ENCODE measurements at places on chromosomes 1 and 21. TPM values are rescaled to one million over a fixed set of nuclear protein-coding genes. Genes with fewer than 3 reads are reported as not detected.

- no peaks in the 10 kb centered on the region for H3K27me3 ChIP-seq
- H3K4me1 ChIP-seq: no peaks in the 10 kb centered on the region
- no peak overlapping the region for H3K4me3 ChIP-seq
- no peak overlapping the region for H3K27ac ChIP-seq
Measured at GRCh38 chr1:54510715-54511270, 37.2 kb upstream of the ACOT11 start.

DNA sequence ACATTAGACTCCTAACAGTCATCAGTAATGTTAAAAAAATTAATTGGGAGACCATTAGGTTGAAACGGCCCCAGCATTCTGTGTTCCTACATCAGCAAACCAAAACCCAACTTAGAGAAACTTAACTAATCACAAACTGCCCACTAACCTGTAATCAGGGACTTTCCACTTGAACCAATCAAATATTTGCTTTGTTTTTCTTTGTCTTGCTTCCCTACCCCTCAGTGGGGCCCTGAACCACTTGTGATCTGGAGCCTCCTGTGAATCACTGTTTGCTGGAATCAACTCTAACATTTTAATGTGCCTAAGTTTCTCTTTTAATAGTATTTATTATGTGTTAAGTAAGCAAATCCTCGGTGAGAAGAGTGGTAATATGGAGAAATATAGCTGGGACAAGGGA, 64.0 kb downstream of the ABCA4 start:
- H3K27ac ChIP-seq: no peak overlapping the region
- H3K4me3 ChIP-seq: no peak overlapping the region
- no peaks in the 10 kb centered on the region for H3K36me3 ChIP-seq
- DNase-seq: no peak
- no peaks in the 10 kb centered on the region for H3K27me3 ChIP-seq
- no peaks in the 10 kb centered on the region for H3K4me1 ChIP-seq

- no peaks in the 10 kb centered on the region for H3K36me3 ChIP-seq
- no peak for DNase-seq
- H3K27ac ChIP-seq: no peak overlapping the region
- no peaks in the 10 kb centered on the region for H3K4me1 ChIP-seq
- H3K27me3 ChIP-seq: no peaks in the 10 kb centered on the region
- H3K4me3 ChIP-seq: no peak overlapping the region
Measured at GRCh38 chr21:16797966-16798365, 714.9 kb upstream of the CXADR start.

DNA sequence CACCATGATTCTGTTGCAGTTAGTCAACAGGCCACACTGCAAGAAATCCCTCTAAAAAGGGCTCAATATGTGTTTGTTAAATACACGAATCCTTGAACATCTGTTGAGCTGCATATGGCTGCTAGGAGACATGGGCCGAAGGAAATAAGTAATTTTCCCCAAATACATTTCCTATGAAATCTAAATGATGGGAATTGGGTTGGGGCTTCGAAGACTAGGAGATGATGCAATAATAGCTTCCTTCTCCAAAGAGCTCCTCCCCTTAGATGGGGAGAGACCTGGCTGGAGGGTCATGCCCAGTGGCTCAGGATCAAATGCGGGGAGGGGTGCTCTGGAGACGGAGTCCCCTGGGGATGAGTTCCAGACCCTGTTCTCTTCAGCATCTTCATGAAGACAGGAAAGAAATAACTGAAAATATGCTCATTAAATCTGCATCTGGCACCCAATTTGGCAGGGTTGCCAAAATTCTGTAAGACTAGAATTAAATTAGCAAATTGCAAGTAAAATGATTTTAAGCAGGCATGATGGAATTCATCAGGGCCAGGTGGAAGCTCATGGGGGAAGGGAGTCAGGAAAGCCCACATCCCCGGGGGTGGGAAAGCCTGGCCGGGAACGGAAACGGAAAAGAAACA, 165.0 kb upstream of the EDN2 start:
- H3K27ac ChIP-seq: no peak overlapping the region
- peaks cover 7% of the 10 kb centered on the region for H3K4me1 ChIP-seq
- H3K4me3 ChIP-seq: no peak overlapping the region
- no peaks in the 10 kb centered on the region for H3K27me3 ChIP-seq
- no peaks in the 10 kb centered on the region for H3K36me3 ChIP-seq

DNA sequence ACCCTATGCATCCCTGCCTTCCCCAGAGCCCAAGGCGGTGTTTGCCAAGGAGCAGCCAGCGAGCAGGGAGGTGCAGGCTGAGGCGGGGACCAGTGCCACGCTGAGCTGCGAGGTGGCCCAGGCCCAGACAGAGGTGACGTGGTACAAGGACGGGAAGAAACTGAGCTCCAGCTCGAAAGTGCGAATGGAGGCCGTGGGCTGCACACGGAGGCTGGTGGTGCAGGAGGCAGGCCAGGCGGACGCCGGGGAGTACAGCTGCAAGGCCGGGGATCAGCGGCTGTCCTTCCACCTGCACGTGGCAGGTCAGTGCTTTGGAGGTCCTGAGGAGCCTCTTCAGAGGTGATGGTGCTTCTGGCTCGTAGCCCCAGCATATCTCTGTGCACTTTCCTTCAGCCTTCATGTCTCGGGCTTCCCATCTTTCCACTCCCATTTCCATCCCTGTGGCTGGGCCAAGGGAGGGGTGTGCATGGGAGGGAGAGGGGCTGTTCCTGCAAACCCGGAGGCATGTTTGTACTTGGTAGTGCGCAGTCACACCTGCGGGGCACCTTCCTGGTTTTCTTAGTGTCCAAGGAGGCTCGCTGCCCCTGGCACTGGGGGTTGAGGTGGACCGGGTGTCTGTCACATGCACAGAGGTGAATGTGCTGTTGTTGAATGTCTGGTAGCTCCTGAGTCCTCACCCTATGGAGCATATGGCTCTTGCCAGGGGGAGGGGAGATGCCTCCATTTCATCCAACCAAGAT, 56.4 kb downstream of the OBSCN start:
- H3K36me3 ChIP-seq: no peaks in the 10 kb centered on the region
- no peak for DNase-seq
- no peaks in the 10 kb centered on the region for H3K4me1 ChIP-seq
- no peaks in the 10 kb centered on the region for H3K27me3 ChIP-seq

GRCh38 chr1:63533931-63534330, 10.6 kb downstream of the EFCAB7 start:
- DNase-seq: no peak
- no peak overlapping the region for H3K4me3 ChIP-seq
- H3K4me1 ChIP-seq: no peaks in the 10 kb centered on the region
- no peaks in the 10 kb centered on the region for H3K27me3 ChIP-seq

DNA sequence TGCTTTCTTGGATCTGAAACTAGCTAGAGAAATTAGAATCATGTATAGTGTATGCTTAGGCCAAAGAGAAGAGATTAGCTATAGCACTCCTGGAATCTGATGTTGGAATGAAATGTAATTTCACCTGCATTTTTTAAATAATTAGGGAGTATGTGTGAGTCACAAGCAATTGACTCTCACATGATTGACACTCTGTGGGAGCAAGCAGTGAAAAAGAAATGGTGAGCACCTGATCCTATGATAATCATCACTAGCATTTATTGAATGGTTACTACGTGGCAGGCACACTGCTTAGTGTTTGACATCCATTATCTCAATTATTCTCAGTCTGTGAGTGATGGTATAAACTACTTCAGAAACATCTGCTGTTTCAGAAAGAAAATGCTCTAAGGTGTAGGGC, 176.6 kb downstream of the NRIP1 start:
- DNase-seq: no peak
- no peaks in the 10 kb centered on the region for H3K27me3 ChIP-seq
- no peak overlapping the region for H3K4me3 ChIP-seq
- H3K36me3 ChIP-seq: no peaks in the 10 kb centered on the region
- no peak overlapping the region for H3K27ac ChIP-seq

DNA sequence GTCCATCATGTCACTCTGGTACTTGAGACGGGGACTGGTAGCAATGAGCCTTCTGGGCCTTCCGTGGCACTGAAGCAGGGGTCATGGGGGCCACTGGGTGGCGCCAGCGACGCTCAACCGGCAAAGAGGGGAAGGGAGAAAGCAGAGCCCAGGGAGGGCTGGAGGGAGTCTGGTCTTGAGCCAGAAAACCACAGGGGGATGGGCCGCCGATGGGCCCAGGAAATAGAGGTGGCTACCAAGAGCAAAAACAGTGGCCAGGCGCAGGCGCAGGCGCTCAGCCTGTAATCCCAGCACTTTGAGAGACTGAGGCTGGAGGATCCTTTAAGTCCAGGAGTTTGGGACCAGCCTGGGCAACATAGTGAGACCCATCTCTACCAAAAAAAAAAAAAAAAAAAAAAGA, 21.8 kb downstream of the EXOC8 start:
- H3K4me3 ChIP-seq: no peak overlapping the region
- H3K27ac ChIP-seq: no peak overlapping the region
- DNase-seq: no peak
- H3K27me3 ChIP-seq: no peaks in the 10 kb centered on the region
- H3K4me1 ChIP-seq: no peaks in the 10 kb centered on the region

DNA sequence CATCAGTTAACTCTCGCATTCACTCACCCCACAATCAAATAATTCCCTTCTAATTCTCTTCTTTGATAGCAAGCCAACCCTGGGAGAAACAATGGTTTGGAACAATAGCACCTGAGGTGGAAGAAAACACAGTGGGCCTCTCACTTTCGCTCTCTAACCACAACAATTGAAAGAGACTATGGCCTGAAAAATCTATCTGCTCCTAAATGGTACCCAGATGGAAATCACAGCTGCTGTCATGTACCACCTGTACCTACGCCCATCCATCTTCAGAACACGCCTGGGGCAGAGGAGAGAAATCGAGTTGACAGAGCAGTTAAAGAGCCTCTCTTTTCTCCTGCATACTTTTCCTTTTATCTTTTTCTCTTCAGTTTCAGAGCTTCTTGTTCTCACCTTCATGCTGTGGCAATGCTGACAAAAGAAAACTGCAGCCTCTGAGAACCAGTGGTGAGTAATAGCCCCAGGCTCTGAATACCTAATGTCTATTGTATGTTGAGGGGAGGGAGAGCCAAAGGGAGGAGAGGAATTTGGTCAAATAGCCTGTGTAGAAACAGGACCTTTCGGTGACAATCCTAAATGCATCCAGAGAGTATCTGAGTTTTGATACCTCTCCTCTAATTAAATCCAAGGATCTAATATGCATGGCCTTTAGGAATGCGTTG, 57.7 kb downstream of the ZC3H11B start:
- H3K4me1 ChIP-seq: no peaks in the 10 kb centered on the region
- H3K27me3 ChIP-seq: no peaks in the 10 kb centered on the region
- no peak overlapping the region for H3K27ac ChIP-seq
- no peak overlapping the region for H3K4me3 ChIP-seq
- no peaks in the 10 kb centered on the region for H3K36me3 ChIP-seq

- H3K36me3 ChIP-seq: no peaks in the 10 kb centered on the region
- H3K4me3 ChIP-seq: no peak overlapping the region
- no peak for DNase-seq
Measured at GRCh38 chr1:42747125-42747524, 7.1 kb upstream of the CLDN19 start.

- H3K27ac ChIP-seq: peak overlapping the region; percentile 90
- H3K27me3 ChIP-seq: no peaks in the 10 kb centered on the region
- DNase-seq: peak; percentile 36
- H3K4me1 ChIP-seq: peaks cover 23% of the 10 kb centered on the region
Measured at GRCh38 chr1:247332215-247332622, 552 bp upstream of the ZNF496 start.

GRCh38 chr1:183887826-183888819, 83.2 kb downstream of the RGL1 start:
- no peaks in the 10 kb centered on the region for H3K36me3 ChIP-seq
- DNase-seq: no peak
- peaks cover 13% of the 10 kb centered on the region for H3K4me1 ChIP-seq
- H3K4me3 ChIP-seq: no peak overlapping the region
- H3K27me3 ChIP-seq: no peaks in the 10 kb centered on the region

DNA sequence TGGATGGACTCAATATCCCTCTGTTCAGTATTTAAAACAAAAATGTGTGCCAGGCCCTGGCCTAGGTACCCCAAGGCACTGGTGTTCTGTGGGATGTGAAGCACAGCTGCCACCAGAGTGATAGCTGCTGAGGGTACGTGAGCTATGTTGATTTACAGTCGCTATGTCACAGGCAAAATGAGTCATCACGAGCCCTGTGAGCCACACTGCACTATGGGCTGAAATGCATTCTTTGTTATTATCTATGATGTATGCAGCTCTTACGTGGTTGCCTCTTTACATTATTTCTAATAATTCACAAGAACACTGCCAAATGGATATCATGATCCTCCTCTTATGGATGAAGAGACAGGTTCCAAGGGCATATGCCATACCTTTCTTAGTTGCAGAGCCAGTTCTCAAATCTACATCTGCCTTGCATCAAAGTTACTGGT, 2.1 kb downstream of the TEX38 start:
- H3K27ac ChIP-seq: no peak overlapping the region
- DNase-seq: no peak
- H3K36me3 ChIP-seq: no peaks in the 10 kb centered on the region

DNA sequence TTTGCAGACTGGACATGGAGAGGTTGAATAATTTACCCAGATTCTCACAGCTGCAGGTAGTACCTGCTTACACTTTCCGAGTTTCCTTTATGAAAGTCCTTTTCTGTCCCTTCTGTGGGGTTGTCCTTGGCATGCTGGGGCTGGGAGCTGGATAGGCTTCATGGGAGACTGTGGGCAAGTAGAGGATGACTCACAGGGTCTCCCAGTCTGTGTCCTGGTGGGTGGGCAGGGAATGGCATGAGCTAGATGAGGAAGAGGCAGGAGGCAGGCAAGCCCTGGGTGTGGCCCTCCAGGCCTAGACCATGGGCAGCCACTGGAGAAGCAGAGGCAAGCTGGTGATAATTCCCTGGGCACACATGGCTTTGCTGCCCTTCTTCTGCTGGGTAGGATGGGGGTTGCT, 80.6 kb downstream of the NAV1 start:
- no peaks in the 10 kb centered on the region for H3K36me3 ChIP-seq
- no peaks in the 10 kb centered on the region for H3K4me1 ChIP-seq
- H3K27me3 ChIP-seq: no peaks in the 10 kb centered on the region
- DNase-seq: no peak
- no peak overlapping the region for H3K4me3 ChIP-seq
- H3K27ac ChIP-seq: no peak overlapping the region

GRCh38 chr1:179424610-179425009, 58.8 kb downstream of the AXDND1 start:
- no peak for DNase-seq
- no peak overlapping the region for H3K4me3 ChIP-seq
- H3K4me1 ChIP-seq: no peaks in the 10 kb centered on the region
- no peaks in the 10 kb centered on the region for H3K36me3 ChIP-seq

GRCh38 chr1:156172696-156173470, 19.5 kb downstream of the SEMA4A start:
- H3K27me3 ChIP-seq: no peaks in the 10 kb centered on the region
- H3K4me3 ChIP-seq: no peak overlapping the region
- H3K36me3 ChIP-seq: no peaks in the 10 kb centered on the region
- H3K4me1 ChIP-seq: no peaks in the 10 kb centered on the region
- no peak for DNase-seq
- no peak overlapping the region for H3K27ac ChIP-seq

GRCh38 chr1:52641307-52641706, 8.3 kb downstream of the SHISAL2A start:
- H3K36me3 ChIP-seq: no peaks in the 10 kb centered on the region
- H3K4me1 ChIP-seq: peaks cover 11% of the 10 kb centered on the region
- no peaks in the 10 kb centered on the region for H3K27me3 ChIP-seq
- no peak overlapping the region for H3K4me3 ChIP-seq
- no peak overlapping the region for H3K27ac ChIP-seq

The NBPF6 gene
- total RNA-seq: not detected

The GPR37L1 gene
- total RNA-seq: not detected

The NPPB gene
- not detected for total RNA-seq

The ANKRD35 gene
- 13.0 TPM for total RNA-seq

The PROX1 gene
- total RNA-seq: 4.1 TPM

The WNT2B gene
- total RNA-seq: 1.5 TPM

The ELAPOR1 gene
- 0.17 TPM for total RNA-seq

The S100A7A gene
- total RNA-seq: not detected

The UTP25 gene
- total RNA-seq: 4.1 TPM
